H4 (cell line): ENCODE measurements at places on chromosomes 7 and 10. TPM values are rescaled to one million over a fixed set of nuclear protein-coding genes. Genes with fewer than 3 reads are reported as not detected.

Gene SFMBT2
- total RNA-seq: 0.85 and 1.0 TPM in 2 replicates

Gene NPFFR1
- not detected in 2 replicates for total RNA-seq

DNA sequence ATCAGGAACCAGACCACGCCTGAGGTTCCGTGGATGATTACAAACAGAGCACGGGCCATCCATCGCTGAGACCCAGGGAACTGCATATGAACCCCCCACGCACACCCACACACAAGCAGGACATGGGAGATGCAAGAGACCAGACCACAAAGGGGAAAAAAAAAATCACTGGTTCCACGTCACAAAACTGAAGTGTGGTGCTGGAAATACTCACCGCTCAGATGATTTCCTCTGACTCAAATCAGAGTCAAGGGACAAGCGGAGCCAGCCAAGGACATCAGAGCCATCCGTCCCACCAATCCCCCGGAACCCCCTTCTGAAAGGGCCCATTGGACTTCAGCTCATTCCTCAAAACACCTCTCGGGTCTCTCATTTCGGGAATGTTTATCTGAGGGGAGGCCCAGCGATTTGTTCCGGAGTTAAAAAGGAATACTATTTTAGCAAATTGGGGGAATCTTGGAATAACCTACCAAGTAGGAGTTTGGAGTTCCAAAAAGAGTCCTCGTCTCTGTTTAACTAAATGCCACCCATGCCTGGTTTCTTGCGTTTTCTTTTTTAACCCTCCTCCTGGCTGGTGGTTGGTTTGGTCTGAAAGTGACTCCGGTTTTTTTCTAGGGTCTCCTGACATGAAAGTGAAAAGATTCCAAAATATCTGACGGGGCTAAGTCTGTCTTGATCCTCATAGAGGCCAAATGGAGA is 15.0 kb downstream of the SNX8 start:
- DNase-seq: peak; percentile 11

Gene GPRIN2
- total RNA-seq: not detected in 2 replicates

DNA sequence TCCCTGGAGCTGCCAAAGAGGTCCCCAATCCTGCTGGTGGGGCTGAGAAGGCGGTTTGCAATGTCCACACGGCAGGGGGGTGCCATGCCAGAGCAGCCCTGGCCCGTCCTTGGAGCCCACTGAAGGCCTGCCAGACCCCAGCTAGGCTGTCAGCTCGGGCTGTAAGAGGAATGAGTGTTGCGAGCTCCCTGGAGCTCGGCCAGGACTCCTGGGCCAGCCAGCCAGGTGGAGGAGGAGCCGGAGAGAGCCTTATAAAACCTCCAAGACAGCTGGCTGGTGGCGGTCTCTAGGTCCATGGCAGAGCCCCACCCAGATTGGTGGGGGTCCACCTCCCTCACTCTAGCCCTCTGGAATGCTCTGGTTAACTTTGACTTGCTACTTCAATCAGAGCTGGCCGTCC is 55.1 kb upstream of the CALN1 start:
- DNase-seq: no peak

DNA sequence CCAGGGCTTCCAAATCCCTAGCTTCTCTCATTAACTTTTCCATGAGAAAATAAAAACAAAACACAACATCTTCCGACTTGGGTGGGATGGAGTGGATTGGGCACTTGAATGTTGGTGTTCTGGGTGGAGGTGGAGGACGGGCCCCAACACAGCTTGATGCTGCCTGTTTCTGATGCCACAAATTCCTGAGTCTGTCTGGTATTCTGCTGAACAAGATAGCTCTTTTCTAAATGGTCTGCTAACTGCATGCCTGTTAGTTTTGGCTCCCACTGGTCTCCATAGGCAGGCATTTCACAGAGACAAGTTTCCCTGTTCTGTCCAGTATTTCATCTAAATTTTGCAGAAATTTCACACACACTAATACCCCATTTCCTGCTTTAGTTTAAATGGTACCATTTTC is 160.9 kb upstream of the FZD8 start:
- DNase-seq: no peak
